ENCODE measurements at places on chromosomes 5 and 9.

DNA sequence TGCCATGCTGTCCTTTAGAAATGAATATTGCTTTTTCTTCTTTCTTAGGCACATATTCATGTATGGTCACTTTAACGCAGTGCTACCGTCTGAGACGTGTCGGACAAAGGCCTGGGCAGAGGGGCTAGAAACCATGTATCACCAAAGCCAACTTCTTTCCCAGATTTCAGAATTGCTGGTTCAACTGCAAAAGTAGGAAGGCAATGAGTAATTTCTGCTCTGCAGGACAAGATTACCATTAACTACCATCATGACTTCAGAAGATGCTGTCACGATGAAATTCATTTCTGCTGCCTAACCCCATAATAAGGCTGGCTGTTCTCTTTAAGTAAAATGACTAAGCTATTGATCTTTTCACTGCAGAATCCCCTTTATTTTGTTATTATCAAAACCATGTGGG is 306.7 kb downstream of the PDE4D start:
- no peak for DNase-seq

- DNase-seq = no peak
Measured at GRCh38 chr5:154830219-154830595, 20.2 kb downstream of the FAXDC2 start.

DNA sequence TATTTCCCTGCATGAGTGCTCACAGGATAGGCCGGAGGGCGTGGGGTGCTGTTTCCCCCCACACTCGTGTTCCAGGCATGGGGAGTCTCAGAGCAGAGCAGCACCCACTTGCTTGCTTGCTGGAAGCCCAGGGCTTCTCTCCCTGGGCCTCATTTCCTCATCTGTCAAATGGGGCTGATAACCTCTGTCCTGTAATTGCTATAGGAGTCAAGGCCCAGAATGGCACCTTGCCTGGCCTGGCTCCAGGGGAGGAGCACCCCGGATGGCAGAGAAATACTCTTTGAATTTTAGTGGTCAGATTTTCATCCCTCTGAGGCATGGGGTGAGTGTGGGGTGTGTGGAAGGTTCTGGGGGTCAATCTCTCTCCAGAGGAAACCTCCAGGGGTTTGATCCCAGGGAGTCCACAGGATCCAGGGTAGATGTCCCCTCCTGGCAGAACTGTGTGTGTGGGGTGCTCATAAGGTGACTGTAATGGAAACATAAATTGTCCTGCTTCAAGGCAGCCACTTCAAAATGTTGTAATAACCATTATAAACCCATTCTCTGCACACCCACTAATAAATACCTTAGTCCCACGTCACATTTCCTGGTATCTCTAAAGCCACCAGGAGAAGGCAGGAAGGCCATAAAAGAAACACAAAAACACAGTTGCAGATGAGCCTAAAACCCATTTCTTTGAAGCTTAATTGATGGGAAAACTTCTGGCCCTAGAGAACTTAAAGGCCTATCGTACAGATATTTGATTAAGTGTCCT is 272.2 kb downstream of the FSTL4 start:
- DNase-seq = no peak

- DNase-seq = peak; percentile 48
Measured at GRCh38 chr5:142644640-142645361, 41.1 kb downstream of the FGF1 start.

- DNase-seq = no peak
Measured at GRCh38 chr5:1998348-1998669, 115.6 kb upstream of the IRX4 start.

DNA sequence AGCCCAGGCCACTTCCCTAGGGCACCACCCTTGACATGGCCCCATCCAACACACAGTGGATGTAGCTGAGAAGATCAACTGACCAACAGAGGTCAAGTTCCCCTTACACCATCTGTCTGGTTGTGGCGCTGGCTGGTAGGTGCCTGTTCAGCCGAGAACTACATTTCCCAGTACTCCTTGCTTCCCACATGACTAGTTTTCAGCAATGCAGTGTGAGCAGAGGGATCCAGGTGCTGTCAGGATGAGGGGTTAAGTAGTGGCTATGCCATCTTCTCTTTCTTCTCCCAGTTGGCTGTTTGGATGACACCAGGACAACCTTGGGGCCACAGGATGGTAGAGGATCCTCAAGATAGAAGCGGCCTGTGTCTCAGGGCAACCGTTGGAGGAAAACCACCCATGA is 48.6 kb upstream of the SH3PXD2B start:
- peak; percentile 15 for DNase-seq

DNA sequence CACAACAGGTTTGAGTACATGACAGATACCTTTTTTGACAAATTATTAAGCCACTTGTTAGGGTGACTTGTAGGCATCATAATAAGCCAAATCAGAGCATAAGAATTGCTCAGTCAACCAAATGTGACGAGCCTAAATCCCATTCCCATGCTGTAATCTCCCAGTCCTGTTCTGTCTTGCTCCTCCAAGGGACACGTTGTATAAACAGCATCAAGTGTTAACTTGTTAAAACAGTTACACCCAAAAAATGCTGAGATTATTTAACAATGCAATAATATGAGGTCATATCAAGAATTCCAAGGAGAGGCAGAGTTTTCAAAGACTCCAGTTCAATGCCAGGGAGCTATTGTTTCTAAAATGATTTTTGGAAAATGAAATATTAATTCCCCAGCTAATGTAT is 76.2 kb downstream of the SH3TC2 start:
- DNase-seq = no peak

DNA sequence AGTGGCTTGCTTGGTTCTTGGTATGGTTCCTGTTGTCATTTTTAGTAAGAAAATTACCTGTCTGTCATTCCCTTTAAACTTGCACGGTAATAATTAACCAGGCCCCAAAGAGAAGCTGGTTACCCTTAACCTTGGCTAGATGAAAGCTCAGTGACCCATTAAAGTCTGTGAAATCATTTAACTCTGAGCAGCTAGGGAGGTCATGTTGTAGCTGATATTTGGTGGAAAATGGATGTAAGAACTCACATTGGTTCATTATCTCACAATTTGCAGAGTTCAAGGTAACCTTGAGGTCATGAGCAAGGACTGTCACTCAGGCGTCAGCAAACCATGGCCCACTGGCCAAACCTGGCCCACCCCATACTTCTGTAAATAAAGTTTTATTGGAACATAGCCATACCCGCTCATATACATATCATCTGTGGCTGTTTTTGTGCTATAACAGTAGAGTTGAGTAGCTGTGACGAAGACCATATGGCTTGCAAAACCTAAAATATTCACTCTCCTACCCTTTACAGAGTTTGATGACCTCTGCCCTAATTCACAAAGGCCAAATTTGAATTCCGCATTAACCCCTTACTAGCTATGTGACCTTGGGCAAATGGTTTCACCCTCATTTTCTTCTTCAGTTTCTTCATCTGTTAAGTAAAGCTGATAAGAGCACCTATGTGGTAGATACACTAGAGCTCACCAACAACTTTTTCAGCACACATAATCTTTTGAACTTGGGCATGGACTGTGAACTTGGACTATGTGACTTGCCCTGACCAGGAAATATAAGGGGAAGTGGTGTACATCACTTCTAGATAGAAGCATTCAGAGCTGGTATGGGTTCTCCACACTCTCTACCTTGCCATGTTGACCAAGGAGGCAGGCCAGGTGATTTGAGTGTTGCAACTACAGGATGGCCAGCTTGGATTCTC is 61.5 kb upstream of the CPEB4 start:
- no peak for DNase-seq

DNA sequence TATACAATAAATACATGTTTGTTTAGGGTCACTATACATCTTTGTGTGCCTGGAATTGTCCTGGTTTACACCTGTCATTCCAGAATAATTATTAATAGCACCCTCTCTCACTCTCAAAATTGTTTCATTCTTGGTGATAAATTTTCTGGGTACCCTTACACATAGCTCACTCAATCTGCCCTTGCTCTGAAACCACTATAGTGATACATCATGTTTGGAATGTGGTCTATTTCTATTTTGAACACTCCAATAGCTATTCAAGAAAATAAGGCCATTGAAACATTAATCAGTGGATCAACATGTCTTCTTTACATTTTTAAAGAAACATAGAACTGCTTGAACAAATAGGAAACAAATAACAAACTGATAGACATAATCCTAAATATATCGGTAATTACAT is 158.7 kb downstream of the ARRDC3 start:
- DNase-seq = no peak

DNA sequence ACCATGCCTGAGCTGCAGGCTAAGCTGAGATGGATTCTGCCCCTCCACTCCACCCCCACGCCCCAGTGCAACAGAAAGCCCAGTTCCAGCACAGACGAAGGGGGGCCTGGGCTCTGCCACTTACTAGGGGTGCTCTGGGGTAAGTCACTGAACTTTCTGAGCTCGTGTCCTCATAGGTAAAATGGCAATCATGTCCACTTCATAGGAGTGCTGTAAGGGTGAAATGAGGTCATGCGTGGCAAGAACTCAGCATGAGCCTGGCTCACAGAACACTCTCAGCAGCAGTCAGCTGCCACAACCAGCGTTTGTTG is 8.4 kb upstream of the PSD2 start:
- DNase-seq = no peak

- DNase-seq = no peak
Measured at GRCh38 chr9:29297592-29297991, 1724.3 kb upstream of the C9orf72 start.

DNA sequence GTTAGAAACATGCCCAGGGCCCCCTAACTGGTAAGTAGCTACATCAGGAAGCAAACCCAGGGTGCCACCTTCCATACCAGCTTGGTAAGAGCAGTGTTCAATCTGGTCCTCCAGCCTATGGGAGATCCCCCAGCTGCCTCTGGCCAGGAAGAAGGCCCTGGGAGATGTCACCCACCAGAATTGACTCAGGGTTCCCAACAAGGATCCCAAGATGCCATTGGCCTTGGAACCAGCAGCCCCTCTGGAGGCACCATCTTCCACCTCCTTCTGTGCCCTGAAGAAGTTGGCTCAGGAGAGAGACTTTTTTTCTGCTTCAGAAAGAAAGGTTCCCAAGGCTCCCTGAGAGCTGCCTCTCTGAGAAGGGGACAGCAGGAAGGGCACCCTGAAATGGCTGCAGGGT is 56.6 kb upstream of the IL17B start:
- DNase-seq = no peak

DNA sequence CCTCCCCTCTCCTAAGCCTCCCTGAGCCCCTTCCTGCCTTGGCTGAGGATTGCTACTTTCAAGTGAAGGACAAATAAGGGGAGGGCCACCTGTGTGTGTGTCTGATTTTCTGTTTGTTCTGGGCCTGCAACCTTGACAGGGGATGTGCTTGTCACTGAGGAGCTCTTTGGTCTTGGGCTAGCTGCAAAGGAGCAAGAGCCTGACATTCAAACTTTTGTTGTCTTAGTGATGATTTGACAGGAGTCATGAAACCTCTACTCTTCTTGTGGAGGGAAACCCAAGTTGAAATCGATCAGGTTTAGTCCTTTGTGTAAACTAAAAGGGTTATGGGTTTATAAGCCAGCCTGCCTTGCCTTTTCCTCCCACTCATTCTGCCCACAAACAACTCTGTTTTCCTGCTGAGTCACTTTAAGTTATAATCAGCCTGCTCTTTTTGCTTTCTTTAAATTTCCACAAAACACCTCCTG is 16.9 kb downstream of the CLTA start:
- DNase-seq = no peak

- peak; percentile 38 for DNase-seq
Measured at GRCh38 chr9:132732326-132733259, 62.3 kb downstream of the GTF3C4 start.

- DNase-seq = no peak
Measured at GRCh38 chr9:71820403-71820921, 52.1 kb upstream of the CEMIP2 start.

- no peak for DNase-seq
Measured at GRCh38 chr5:158344376-158344775, 485.4 kb upstream of the CLINT1 start.

DNA sequence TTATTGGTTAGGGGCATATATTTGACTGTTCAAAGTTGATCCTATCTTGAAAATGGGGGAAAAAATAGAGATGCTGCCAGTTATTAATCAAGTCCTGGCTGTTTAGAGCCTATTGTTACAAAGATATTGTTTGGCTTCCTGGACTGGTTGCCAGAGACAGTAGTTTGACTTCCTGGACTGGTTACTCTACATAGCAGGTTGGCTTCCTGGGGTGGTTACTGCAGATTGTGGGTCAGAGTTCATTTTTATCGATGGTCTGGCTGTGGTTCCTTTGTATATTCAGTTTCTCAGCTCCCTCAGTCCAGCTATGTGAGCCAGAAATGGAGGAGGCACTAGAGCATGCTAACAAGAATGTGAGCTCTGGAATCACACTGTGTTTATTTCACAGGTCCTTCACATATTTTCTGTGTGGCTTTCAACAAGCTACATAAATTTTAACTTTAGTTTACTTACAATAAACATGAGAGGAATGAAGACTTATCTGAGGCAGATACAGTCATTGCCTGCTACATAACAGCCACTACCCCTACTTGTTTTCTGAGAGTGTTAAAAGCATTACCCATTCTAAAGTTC is 137.6 kb downstream of the TRPM3 start:
- no peak for DNase-seq

- no peak for DNase-seq
Measured at GRCh38 chr9:75376680-75377254, 288.5 kb downstream of the OSTF1 start.

- no peak for DNase-seq
Measured at GRCh38 chr9:113215132-113215531, 5.9 kb downstream of the FKBP15 start.

DNA sequence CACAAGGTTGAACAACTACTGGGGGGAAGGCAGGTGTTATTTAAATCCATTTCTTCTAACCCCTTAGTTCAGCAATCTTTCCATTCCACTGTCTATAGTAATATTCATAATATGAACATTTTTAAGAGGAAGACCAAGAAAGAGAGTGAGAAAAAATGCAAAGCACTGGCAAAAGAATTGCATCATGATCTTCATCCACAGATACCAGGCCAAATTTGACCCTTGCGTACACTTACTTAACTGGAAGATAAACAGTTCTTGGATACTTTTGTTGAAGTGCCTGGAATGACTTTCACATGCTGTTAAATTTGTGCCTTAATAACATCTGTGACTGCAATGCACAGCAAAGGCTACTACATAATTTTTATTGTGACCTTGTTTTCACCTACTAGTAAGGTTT is 1.8 kb downstream of the PFDN1 start:
- no peak for DNase-seq

DNA sequence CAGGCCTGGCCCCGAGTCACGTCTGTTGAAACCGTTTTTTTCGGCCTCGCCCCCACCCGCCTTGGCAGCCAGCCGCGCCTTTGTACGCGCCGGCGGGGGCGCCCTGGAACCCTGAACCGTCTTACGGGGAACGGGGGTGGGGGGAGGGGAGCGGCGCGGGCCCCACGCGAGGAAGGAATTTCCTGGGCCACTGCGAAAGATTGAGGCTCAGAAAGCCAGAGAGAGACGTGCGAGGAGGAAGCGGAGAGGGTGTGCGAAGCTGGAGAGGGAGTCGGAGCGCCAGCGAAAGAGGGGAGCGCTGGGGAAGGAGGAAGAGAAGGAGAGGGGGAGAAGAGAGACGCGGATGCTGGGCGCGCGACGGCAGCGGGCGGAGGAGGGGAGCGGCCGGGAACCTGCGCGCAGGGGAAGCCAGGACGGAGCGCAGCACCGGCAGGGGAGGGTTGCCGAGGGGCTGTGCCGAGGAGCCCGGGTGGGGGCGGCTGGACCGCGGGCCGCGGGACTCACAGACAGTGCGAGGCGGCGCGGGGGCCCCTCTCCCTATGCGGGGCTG is 4.6 kb upstream of the PRDM12 start:
- no peak for DNase-seq

- DNase-seq = no peak
Measured at GRCh38 chr5:2813678-2814077, 62.2 kb upstream of the IRX2 start.

Measured in femur (tissue), 1 donor.